Cardiac muscle cell (in vitro differentiated cells and primary cell): ENCODE measurements at places on chromosomes 1 and 21. TPM values are rescaled to one million over a fixed set of nuclear protein-coding genes. Genes with fewer than 3 reads are reported as not detected.

GRCh38 chr1:154969860-154970452 lies 591 bp downstream of the SHC1 start:
- peaks cover 12% of the 10 kb centered on the region for H3K36me3 ChIP-seq
- peak overlapping the region; percentile 17 for H3K4me3 ChIP-seq
- H3K27me3 ChIP-seq, result no peaks in the 10 kb centered on the region
- no peak overlapping the region for H3K27ac ChIP-seq

GRCh38 chr21:18384771-18385170 lies 18.8 kb downstream of the TMPRSS15 start:
- no peaks in the 10 kb centered on the region for H3K4me1 ChIP-seq
- no peak for DNase-seq
- no peaks in the 10 kb centered on the region for H3K27me3 ChIP-seq
- H3K27ac ChIP-seq, result no peak overlapping the region
- no peak overlapping the region for H3K4me3 ChIP-seq

DNA sequence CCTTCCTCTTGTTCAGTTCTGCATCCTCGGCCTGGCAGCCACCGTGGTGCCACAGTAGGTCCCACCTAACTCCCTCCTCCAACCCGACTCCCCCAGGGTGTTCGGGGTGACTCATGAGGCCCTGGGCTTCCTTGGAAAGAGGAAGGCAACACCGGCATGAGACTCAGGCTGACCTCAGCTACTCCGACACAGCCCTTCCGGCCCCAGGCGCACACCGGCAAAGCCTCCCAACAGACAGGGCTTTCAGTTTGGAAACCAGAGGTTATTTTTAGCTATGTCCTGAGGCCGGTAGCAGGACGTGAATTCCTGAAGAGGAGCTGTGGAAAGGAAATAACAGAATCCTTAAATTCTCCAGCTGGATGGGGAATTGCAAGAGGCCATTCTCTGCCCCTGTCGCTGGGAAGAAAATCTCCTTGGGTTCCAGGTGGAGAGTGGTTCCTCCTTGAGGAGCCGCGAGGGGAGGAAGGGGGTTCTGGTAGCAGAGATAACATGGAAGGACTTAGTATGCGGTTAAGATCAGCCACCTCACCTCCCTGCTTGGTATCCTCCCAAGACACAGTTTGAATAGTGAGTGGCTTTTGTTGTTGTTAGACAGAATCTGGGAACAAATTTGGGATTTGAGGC lies 24.4 kb downstream of the PLXNA2 start:
- no peaks in the 10 kb centered on the region for H3K27me3 ChIP-seq
- no peak overlapping the region for H3K4me3 ChIP-seq
- peak; percentile 71 for DNase-seq

DNA sequence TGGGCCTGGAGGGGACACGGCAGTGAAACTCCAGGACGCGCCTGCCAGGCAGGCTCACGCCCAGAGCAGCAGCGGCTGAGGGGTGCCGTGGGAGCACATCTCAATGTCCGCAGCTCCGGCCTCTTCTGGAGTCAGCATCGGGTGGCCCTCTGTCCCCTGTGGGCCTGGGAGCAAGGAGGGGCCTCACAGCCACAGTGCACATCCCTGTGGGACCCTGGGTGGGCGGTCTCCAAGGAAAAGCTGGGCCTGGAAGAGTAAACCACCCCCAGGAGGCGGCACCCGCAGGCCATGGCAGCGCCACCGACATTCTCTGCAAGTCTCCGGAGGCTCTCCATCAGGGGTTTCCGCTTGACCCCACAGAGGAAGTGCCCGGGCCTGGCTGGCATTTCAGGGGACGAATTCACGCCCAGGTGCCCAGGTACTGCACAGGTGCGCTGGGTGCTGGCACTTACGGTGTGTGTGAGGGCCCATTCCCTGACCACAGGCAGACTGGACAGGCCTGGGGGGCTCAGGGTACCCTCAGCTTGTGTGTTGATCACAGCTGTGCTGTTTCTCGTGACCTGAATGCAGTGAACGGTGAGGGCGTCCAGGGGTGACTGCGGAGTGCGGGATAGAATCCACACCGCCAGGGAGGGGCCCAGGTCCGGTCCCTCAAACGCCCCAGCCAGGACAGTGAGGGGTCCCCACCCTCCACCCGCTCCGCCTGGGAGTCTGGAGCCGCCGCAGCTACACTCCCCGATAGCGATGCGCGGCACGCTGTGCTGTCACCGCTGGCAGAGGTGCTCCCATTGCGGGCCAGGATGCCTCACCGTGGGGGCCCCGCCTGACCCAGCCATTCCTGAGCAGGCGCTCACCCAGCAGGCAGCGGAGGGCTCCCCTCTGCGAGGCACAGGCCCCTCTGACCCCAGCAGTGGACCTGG lies 16.6 kb upstream of the RNF223 start:
- no peaks in the 10 kb centered on the region for H3K27me3 ChIP-seq
- no peaks in the 10 kb centered on the region for H3K36me3 ChIP-seq
- H3K4me3 ChIP-seq, result no peak overlapping the region
- no peak overlapping the region for H3K27ac ChIP-seq

DNA sequence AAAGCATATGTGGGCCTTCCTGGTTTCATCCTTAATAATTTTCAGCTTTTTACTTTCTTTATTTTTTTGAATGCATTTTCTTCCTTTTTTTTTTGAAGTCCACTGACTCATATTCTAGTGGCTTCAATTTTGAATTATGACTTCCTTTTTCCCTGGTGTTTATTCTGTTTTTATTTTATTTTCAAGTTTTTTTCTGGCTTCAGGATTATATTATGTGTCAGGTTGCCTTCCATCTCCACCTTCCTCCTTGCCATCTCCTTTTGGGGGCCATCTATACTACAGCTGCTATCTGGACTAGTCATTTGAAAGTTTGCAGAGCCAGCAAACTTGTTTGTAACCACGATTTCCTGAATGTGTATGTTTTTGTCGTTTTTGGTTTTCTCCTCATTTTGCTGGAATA lies 117.6 kb downstream of the LEPR start:
- H3K36me3 ChIP-seq, result no peaks in the 10 kb centered on the region
- H3K4me1 ChIP-seq, result peaks cover 19% of the 10 kb centered on the region
- no peak for DNase-seq
- no peaks in the 10 kb centered on the region for H3K27me3 ChIP-seq
- no peak overlapping the region for H3K27ac ChIP-seq

DNA sequence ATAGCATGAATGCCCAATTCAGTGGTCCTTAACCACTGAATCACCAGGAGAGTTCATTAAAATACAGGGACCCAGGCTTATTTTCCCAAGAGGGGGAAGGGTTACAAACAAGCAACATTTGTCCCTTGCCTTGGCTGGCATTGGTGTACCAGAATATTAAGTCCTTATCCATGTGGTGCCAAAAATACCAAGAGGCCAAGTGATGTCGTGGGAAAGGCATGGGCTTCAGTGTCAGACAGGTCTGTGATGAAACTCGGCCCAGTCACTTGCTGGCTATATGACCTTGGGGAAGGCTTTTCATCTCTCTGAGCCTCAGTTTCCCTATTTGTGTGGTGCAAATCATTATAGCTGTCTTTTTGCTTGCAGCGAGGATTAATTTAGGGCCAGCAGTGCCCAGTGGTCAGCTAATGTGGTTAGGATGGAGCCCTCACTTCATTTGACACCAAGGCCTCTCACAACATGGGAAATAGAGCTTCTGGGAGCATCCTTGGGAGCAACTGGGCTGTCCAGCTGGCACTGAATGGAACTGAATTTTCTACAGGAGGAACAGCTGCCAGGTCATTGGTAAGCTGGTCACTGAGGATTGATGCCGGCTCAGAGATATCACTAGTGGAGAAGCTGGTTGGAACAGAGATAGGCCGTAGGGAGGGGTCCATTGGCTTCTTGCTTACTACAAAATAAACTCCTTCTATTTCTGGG lies 77.2 kb upstream of the PPP2R5A start:
- H3K4me3 ChIP-seq, result no peak overlapping the region
- no peaks in the 10 kb centered on the region for H3K27me3 ChIP-seq
- no peaks in the 10 kb centered on the region for H3K36me3 ChIP-seq
- no peaks in the 10 kb centered on the region for H3K4me1 ChIP-seq
- no peak overlapping the region for H3K27ac ChIP-seq
- DNase-seq, result no peak

DNA sequence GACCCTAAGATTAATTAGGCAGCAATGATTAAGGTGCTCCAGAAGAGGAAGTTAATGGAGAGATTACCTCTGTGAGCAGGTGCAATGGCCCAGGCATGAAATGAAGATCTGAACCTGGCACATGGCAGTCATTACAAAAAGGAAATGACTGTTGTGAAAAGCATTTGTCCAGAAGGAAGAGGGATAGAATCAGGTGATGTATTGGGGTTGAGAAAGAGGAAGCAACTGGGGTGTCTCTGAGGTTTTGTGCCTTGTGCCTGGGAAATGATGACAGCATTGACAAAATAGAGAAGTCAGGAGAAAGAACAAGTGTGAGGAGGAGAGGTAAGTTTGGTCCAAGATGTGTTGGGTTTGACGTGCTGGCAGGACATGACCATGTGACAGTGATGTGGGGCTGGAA lies 5.6 kb downstream of the CRCT1 start:
- DNase-seq, result no peak
- no peak overlapping the region for H3K27ac ChIP-seq
- no peak overlapping the region for H3K4me3 ChIP-seq
- H3K27me3 ChIP-seq, result no peaks in the 10 kb centered on the region

DNA sequence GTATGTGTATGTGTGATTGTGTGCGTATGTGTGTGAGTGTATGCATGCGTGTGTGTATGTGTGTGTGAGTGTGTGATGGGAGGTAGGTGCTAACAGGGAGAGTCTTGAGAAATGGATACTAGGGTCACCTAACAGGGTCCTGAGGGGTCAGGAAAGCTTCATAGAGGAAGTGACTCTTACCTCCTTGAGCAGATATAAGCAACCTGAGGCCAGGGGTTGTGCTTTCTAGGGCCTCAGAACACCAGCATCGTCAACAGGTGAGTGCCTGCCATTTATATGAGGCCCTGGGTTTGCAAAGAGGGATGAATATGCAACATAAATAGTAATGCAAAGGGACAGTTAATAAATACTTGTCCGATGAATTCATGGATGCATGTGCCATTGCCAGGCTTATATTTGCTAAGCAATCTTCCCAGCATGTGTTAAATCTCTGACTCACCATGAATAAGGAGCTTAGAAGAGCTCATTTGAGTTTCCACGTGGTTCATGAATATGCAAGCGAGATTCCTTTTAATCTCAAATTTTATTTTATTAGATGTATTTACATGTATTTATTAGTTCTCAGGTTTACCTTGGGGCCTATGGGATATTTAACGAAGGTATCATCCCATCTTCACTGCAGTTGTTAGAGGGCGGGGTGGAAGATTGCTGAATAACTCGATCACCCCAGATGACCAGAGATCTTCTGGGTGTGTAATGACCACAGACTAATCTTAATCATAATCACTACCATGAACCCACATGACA lies 438.3 kb downstream of the CAMTA1 start:
- H3K4me3 ChIP-seq, result no peak overlapping the region
- H3K27ac ChIP-seq, result no peak overlapping the region
- no peaks in the 10 kb centered on the region for H3K4me1 ChIP-seq
- H3K27me3 ChIP-seq, result no peaks in the 10 kb centered on the region
- DNase-seq, result peak; percentile 3

Gene SPRR2E
- not detected in 2 replicates for polyA plus RNA-seq

GRCh38 chr1:201876148-201876818 lies 12.4 kb upstream of the SHISA4 start:
- H3K36me3 ChIP-seq, result peaks cover 17% of the 10 kb centered on the region
- no peak for DNase-seq
- H3K27ac ChIP-seq, result peak overlapping the region; percentile 49
- H3K4me3 ChIP-seq, result no peak overlapping the region

Gene DONSON
- 34.9 and 38.5 TPM in 2 replicates for polyA plus RNA-seq

DNA sequence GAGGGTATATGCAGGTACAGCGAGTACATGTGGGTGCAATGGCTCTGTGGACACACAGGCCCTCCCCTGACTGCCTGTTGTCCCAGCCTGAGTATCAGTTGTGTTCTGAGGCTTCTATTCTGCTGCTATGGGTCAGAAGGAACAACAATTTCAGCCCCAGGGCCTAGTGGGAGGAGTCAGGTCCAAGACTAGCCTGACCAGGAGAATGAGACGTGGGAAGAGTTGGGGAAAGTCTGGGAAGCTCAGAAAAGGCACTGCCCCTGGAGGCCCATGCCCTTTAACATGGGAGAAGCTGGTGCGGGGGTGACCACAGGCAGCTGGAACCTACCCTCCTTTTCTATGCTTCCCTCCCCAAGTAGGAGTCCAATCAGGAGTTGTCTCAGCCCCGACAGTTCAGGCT lies 7.7 kb downstream of the IGSF8 start:
- no peak overlapping the region for H3K27ac ChIP-seq
- H3K4me3 ChIP-seq, result no peak overlapping the region
- no peak for DNase-seq
- peaks cover 2% of the 10 kb centered on the region for H3K27me3 ChIP-seq
- no peaks in the 10 kb centered on the region for H3K36me3 ChIP-seq

GRCh38 chr1:46137916-46138315 lies 5.5 kb upstream of the PIK3R3 start:
- peaks cover 11% of the 10 kb centered on the region for H3K4me1 ChIP-seq
- peak; percentile 65 for DNase-seq
- no peak overlapping the region for H3K27ac ChIP-seq
- H3K27me3 ChIP-seq, result no peaks in the 10 kb centered on the region
- no peaks in the 10 kb centered on the region for H3K36me3 ChIP-seq

- H3K27ac ChIP-seq, result no peak overlapping the region
- no peaks in the 10 kb centered on the region for H3K27me3 ChIP-seq
- DNase-seq, result no peak
Observed at GRCh38 chr1:30611741-30612309, 111.6 kb downstream of the MATN1 start.

GRCh38 chr1:53584777-53585107 lies 125.5 kb downstream of the DMRTB1 start:
- no peaks in the 10 kb centered on the region for H3K27me3 ChIP-seq
- no peak overlapping the region for H3K4me3 ChIP-seq
- H3K4me1 ChIP-seq, result no peaks in the 10 kb centered on the region
- no peak overlapping the region for H3K27ac ChIP-seq

DNA sequence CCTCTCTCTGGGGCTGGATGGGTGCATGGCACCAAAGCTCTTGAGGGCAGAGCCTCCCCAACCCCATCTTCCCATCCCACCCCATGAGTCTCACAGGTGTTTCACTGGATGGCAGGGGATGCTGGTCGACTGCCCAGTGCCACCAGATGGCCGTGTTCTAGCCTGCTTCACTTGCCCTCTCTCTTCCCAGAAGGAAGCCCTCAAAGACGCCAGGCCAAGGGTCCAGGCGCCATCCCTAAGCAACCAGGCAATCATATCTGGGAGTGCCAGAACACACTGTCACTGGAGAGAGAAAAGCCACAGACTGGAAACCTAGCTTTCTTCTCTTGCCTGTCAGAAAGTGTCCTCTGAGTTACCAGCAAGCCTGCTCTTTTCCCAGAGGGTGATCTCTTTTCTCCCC lies 26.7 kb downstream of the PIGM start:
- no peak overlapping the region for H3K4me3 ChIP-seq
- peaks cover 19% of the 10 kb centered on the region for H3K27me3 ChIP-seq
- no peaks in the 10 kb centered on the region for H3K4me1 ChIP-seq

DNA sequence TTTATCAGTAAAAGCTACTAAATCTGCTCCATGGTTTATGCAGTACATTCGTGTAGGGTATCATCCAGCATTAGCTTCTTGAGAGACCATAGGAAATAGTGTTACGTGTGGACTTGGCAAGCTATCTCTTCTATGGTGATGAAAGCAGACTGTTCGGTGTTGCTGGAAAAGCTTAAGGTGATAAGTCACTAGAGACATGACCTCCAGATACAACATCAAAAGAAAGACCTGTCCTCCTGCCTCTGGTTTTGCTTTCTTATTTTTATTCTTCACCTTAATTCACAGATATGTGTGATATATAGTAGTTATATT lies 53.5 kb upstream of the S1PR1 start:
- no peak overlapping the region for H3K4me3 ChIP-seq
- no peak overlapping the region for H3K27ac ChIP-seq
- no peaks in the 10 kb centered on the region for H3K36me3 ChIP-seq
- H3K4me1 ChIP-seq, result peaks cover 5% of the 10 kb centered on the region

Gene LRRC3
- polyA plus RNA-seq, result 3.3 and 4.1 TPM in 2 replicates

- no peaks in the 10 kb centered on the region for H3K36me3 ChIP-seq
- H3K4me1 ChIP-seq, result no peaks in the 10 kb centered on the region
- no peaks in the 10 kb centered on the region for H3K27me3 ChIP-seq
- no peak overlapping the region for H3K27ac ChIP-seq
- no peak overlapping the region for H3K4me3 ChIP-seq
Observed at GRCh38 chr1:41713557-41714327, 205.0 kb downstream of the HIVEP3 start.
